Karpas-422 (cell line): ENCODE measurements at places on chromosomes 3 and 15. TPM values are rescaled to one million over a fixed set of nuclear protein-coding genes. Genes with fewer than 3 reads are reported as not detected.

The TNFSF10 gene
- total RNA-seq, result not detected in 2 replicates

The NANOGP8 gene
- total RNA-seq, result not detected in 2 replicates

The ATP13A4 gene
- total RNA-seq, result 9.7 and 21.1 TPM in 2 replicates

The PEX5L gene
- total RNA-seq, result 0.43 and 0.60 TPM in 2 replicates

The CNTN4 gene
- 0.18 and 0.19 TPM in 2 replicates for total RNA-seq
